ENCODE measurements at places on chromosomes 4 and X.

GRCh38 chr4:86565651-86566050, 28.5 kb upstream of the PTPN13 start:
- DNase-seq: no peak

GRCh38 chr4:84814094-84814750, 152.3 kb downstream of the WDFY3 start:
- peak; percentile 94 for DNase-seq

DNA sequence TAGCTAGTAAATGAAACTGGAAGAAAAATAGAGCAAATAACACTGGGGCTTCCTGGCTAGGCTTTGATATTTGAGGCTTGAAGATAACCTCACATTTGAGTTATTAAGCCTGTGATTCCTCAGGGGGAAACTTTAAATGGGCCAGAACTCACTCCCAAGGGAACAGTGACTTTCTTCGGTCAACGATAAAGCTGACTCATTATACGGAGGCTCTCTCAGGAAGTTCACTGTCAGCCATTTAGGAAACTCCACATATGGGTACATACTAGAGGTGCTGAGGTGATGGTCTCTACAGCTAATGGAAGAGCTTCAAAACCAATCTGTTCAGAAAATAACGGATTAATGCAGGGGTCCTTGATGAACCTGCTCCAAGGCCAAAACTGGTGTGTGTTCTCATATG, 120.8 kb downstream of the SH2D1A start:
- no peak for DNase-seq

DNA sequence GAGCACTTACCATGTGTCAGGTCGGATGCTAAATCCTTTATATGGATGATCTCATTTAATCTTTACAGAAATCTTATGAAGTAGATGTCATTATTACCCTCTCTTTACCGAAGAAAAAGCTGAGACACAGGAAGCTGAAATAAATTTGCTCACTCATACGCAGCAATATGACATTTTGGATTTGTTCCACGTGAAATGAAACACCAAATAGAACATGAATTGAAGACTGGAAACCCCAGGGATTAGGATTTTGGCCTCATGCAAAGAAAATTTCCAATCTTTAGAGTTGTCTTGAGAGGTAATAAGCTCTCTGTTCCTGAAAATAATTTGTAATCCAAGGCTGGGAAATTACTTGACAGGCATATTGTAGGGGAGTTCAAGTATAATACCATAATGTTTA, 354.4 kb upstream of the CLNK start:
- DNase-seq: no peak

DNA sequence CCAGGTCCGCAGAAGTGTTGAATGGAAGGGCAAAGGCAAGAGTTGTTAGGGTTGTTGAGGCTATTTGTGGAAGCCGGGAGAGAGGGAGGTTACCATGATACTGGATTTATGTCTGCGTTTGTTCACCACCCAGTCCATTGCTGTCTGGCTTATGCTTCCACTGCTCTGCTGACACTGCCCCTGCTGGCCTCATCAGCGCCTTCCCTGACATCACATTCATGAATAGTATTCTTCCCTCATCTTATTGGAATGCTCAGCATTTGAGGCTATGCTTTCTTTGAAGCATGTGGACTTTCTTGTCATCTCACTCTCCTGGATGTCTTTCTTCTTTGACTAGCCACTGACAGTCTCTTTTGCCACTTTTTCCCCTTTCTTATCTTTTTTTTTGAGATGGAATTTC, 10.3 kb downstream of the GNL3L start:
- peak; percentile 17 for DNase-seq

DNA sequence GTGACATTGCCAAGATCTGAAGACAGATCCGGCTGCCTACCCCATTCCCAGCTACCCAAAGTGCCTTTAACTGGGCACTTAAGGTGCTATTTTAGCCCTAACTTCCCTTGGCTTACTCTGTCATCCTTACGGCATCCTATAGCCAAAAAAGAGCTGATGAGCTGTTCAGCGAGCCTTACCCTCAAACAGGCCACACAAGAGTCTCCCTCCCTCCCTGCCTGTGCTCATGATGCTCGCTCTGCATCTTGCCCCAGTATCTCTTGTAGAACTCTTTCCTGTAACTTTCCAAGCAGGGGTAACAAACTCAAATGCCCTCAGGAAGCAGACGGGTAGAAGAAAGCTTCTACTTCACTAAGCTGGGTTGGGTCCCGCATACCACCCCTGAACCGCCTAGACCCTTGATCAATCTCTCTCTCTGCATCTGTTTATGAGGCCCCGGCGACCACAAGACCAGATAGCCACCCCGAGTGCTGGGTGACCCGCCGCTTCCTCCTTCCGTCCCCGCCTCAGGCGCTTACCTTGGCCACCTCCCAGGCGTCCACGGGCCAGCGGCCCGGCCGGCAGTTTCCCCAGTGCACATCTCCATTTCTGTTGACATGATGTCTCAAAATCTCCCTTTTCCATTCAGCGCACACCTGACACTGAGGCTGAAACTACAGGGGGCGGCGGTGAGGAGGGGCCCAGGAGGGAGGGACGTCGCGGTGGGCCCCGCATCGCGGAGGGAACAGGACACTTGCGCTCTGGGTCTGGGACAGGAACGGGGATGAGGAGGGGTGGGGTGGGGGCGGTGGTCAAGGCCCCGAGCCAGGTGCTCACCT, 663 bp downstream of the CXorf38 start:
- DNase-seq: no peak

- no peak for DNase-seq
These were observed 56.2 kb downstream of the SMIM20 start for GRCh38 chr4:25970226-25970675.

DNA sequence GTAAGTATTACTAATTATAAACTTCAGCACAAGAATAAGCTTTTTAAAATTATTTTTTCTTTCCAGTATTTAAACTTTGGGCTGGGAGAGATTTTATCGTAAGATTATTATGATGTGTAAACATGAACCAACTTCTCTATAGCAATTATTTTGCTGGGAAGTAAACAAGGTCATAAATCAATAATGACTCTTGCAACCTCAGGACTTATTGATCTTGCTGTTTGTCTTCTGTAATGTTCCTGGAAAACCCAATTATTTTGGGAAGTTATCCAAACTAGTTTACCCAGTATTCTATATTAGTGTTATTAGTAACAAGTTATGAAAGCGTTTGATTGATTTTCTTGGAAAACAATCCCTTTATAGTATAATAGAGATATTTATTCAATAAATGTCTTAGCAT, 174.9 kb downstream of the PPP1R2C start:
- no peak for DNase-seq

DNA sequence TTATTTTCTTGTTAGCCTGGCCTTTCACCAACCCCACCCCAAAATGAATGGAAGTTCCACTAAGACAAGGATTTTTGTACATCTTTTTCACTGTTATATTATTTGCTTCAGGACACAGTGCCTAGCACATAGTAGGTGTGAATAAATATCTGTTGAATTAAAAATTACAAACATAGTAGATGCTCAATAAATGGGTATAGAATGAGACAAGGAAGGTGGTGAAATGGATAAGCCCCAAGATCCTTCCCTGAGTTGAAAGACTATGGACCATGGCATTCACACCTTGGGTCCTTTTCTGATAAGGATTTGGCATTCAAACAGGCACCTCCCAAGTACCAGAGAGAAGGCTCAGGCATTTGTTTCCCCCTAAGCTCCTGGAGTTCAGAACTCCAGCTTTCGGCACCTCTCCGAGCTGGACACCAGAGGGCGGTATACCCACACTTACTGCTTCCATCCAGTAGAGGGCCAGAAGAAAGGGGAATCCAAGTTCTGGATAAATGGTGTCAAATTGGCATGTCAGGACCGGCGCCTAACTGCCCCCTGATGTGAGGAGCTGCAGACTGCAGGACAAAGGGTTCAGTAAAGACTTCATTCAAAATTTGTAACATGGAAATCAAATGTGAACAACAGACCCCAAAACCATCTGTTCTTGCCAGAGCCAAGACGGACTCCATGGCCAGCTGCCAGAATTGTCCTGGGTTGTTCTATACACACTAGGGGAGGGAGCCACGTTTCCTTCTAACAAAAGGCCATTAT, 193.0 kb downstream of the GPC3 start:
- DNase-seq: peak; percentile 79

DNA sequence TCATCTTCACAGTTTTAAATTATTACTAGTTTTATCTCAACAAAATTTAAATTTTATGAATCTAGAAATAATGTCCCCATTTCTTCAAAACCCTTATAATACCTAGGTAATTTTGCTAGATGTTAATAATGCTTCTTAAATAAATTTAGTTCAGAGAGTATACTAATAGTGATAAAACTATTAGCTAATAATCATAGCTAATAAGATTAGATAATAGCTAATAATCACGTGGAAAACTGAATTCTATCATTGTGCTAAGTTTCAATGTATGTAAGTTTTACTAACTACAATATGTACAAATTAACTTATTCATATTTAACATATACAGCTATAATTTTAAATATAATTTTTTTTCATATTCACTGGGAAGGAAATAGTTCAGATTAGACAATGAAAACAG, 10.2 kb downstream of the ANKRD17 start:
- no peak for DNase-seq

DNA sequence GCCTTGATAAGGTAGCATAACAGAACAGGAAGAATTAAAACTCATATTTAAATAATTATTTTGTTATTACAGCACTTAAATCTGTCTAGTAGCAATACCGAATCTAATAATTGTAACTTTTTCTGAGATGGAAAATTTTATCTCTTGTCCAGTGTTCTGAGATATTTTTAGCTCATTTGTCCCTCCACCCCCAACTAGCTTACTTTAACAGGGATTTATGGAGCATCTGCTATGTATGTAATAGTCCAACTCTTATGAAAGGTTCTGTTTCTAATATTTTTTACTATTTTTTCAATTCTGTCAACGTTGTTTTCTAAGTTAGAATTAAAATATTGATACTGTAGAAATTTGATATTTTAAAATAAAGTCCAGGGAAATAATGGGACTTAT, 38.2 kb upstream of the NUDT6 start:
- DNase-seq: no peak

DNA sequence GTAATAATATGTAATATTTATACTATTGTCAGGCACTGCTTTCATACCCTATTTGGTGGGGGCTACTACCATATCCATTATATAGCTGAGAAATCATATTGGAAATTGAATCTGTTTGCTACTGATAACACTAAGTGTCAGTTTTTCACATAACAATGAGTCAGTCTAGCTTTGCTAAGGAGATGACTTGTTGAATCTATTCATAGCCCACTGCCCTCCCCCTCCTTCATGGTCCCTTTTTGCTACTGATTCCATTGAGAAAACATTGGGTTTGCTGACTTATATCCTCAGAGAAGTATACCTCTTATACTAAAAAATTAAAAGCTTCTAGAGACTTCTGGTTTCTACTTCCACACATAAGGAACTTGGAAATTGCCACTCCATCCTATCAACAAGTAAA, 1898.4 kb downstream of the STIM2 start:
- no peak for DNase-seq

GRCh38 chr4:71583971-71584370, 199.9 kb downstream of the GC start:
- DNase-seq: no peak

DNA sequence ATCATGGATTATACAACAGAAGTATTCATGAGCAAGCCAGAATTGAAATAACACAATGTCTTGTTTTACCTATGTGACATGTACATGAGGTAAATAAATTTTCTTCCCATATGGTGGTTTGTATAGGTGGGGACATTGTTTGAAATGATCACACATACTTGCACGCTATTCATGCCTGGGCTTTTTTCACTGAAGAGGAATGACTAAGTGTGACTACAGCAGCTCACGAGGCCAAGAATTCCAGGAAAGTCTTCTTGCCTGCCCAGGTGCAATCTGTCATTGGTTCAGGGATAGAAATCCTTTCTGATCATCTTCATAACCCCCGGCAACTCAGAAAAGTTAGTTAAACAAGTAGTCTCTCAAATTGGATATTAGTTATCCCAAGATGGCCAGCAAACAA, 36.3 kb upstream of the AREG start:
- peak; percentile 51 for DNase-seq

GRCh38 chr4:69830560-69831269, 29.2 kb downstream of the SULT1E1 start:
- DNase-seq: peak; percentile 82

DNA sequence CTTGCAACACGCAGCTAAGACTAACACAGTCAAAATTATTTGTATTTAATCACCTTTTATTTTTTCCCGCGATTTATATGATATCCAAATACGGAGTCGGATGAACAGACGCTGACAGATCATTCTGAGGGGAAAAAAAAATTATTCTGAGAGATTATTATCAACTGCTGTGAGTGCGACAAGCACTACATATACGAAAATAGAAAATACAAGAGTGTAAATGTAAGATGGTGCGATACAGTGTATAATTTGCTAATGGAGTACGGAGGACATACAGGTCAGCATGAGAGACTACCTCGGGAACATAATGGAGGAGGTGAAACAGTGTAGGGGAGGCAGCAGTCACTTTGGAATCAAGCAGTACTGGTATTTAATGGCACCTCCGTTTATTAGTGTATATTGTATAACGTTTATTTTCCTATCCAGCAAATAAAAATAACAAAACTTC, 2.8 kb upstream of the LIN54 start:
- DNase-seq: no peak

- no peak for DNase-seq
These were observed 959.6 kb downstream of the RPA4 start for GRCh38 chrX:97843200-97843811.

DNA sequence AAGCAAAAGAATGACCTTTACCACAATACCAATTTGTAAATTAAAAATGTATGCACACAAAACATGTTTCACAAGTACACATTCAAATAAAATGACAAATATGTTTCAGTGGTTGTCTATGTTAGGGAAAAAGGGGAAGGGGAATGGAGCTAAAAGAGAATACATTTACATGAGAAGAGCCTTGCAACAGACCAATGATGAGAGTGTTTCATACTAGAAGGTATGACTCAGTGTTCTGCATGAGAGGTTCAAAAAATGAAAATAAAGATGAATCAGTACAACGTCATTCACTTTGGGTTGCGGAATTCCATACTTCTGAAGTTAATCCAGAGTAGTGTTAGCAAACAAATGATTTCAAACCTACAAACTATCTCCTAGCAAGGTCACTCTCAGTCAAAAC, 51.7 kb downstream of the RPGR start:
- DNase-seq: peak; percentile 71

GRCh38 chr4:70591955-70592582, at the start of gene AMBN:
Gene AMBN, plus strand, starts transcription at chr4:70592256. Its CDS starts 103 bp downstream, at chr4:70592359.
- no peak for DNase-seq

DNA sequence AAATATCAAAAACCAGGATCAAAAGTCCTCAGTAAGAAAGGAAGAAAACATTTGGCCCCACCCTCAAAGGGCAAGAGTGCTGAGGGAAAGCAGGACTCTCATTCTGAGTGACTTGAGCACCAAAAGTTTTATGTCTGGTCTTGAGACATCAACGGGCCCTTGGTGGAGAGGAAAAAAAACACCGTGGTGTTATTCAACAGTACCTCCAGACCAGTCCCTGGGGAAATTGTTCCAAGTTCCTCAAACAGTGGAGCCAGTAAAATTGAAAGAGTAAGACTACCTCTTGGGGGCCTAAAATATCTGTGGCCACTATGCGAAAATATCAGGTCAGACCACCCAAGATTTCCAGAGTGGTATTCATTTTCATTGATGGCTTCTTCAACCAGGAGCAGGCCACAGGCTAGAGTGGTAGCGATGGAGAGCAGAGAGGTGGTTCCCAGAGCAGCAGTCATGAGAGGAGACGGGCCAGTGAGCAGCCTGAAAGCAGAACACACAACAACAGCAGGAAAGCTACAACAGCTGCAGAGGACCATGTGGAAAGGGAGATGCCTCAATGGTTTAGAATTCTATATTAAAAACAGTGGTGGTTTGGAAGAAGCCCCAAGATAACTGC, 63.7 kb upstream of the RPL34 start:
- DNase-seq: no peak

GRCh38 chr4:56684320-56685050, 3.4 kb upstream of the HOPX start:
- DNase-seq: peak; percentile 56

Data from foreskin fibroblast (primary cell).